ENCODE measurements at places on chromosomes 6 and 20.
A peak's percentile ranks its signal among the peaks of the same experiment; 100 is the strongest.

GRCh38 chr6:31952890-31953289 lies 5.9 kb downstream of the NELFE start:
- DNase-seq, result no peak

DNA sequence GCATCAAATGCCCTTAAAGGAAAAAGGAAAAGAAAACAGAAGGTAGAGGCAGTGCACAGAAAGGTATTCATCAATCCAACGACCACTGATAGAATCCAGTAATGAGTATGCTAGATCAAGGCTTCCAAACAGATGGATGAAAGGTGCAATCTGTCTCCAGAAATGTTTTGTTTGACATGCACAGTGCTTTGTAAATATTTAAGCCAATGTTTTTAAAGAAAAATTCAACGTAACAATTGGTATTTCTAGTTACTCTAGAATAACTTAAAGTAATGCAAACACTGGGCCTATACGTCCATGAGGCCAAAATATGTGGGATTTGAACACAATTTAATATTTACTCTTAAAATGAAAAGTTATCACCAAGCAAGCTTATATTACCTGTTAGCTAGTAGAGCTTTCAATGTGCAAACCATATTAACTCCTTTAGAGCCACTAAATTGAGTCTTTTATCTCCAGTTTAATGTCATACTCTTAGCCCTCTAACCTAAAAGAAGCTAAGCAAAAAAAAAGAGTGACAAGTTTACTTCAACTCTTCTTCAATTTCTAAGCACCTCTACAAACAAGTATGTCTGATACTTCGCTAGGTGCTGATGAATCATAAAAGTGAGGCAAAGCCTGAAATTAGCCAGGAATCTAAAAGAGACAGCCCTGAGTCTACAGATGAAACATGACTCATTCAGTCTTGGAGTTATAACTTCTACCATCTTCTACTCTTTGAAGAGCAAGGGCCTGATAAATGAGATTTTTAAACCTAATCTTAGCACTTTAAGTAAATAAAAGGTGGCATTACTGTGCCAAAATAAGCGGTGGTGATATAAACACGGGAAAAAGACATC lies 169.8 kb downstream of the PTPRK start:
- DNase-seq, result no peak

DNA sequence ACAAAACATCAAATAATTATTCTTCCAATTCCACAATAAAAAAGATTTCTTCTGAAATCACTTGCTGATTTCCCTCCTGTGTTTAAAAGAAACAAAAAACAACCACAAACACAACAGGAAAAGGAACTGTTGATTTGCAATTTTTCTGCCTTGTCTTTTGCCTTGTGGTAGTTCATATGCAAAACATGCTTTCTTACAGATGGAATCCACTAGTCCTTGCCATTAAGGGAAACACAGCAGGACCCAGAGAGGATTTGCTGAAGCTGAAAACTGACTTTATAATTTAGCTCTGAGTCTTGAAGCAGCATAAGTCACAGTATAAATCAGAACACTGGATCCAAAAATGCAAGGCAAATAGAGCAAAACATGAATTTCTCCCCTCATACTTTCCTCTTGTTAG lies 328.8 kb downstream of the PHF3 start:
- DNase-seq, result no peak

GRCh38 chr6:16494793-16495192 lies 256.4 kb downstream of the GMPR start:
- no peak for DNase-seq

- DNase-seq, result peak; percentile 43
Observed at GRCh38 chr6:160088069-160088783, 33.4 kb upstream of the SLC22A1 start.

DNA sequence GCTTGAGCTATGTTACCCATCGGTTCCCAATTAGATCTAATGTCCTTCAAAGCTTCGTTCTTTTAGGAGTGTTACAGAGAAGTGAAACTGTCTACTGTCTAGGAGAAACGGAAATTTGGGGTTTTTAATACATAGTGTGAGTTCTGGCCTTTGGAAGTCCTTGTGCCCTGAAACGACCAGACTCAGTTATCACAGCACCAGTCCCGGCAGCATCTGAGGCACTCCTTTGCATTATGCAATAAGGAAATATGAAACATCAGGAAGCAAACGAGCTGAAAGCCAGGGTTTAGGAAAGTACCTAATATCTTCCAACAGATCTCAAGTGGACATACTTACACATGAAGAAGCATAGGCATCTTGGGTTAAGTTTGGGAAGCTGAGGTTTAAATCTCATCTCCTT lies 61.8 kb upstream of the ADGRF1 start:
- no peak for DNase-seq

- DNase-seq, result no peak
Observed at GRCh38 chr6:57283911-57284455, 33.4 kb upstream of the PRIM2 start.

GRCh38 chr6:14656649-14657048 lies 539.1 kb downstream of the CD83 start:
- no peak for DNase-seq

DNA sequence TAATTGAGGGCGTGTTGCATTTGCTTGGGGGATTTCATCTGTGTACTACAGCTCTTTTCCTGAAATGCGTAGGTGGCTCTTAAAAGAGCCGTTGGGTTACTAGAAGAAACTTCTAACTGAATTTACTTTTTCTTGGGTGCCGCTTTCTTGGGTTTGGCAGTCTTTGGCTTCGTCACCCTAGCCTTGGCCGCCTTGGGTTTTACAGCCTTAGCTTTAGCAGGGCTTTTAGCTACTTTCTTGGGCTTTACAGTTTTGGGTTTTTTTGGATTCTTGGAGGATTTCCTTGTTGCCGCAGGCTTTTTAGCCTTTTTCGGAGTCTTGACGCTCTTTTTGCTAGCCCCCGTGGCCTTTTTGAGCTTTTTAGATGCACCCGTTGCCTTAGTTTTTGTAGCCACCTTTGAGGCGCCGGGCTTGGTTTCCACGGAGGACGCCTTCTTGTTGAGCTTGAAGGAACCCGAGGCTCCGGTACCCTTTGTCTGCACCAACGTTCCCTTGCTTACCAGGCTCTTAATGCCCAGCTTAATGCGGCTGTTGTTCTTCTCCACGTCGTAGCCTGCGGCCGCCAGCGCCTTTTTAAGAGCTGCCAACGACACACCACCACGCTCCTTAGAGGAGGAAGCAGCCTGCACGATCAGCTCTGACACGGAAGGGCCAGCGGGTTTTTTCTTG lies 54.5 kb downstream of the TRIM38 start:
- DNase-seq, result no peak

DNA sequence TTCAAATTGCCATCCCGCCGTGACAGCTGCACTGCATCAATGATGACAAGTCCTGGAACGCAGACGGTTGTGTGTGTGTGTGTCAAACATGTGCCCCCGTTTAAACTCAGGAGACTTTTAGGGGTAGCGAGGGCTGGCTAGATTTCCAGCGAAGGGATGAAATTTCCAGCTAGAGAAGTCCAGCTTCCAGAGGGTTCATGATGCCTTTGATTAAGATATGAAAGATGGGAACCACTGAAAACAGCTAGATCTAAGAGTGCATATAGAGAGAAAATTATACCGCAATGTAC lies 644 bp downstream of the KIZ start:
- DNase-seq, result no peak

- no peak for DNase-seq
Observed at GRCh38 chr20:40808936-40809335, 119.9 kb upstream of the MAFB start.

DNA sequence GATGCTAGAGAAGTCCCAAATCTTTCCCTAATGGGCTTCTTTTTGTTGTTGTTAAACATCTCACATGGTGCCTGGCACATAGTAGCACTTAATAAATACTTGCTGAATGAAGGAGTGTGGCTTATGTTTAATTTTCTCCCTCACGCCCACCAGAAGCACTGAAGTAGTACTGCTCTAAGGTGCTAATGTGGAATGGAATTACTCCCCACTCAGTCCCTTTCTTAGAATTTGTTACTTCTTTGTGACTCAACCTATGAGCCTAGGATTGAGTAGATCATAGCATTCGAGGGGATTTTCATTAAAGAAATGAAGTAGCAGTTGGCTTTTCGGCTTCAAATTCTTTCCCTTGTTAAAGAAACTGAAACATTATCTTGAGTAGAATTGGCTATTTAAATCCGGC lies 192.8 kb downstream of the CLIC5 start:
- DNase-seq, result no peak

GRCh38 chr6:169801396-169802160 lies 50.2 kb downstream of the ERMARD start:
- no peak for DNase-seq

DNA sequence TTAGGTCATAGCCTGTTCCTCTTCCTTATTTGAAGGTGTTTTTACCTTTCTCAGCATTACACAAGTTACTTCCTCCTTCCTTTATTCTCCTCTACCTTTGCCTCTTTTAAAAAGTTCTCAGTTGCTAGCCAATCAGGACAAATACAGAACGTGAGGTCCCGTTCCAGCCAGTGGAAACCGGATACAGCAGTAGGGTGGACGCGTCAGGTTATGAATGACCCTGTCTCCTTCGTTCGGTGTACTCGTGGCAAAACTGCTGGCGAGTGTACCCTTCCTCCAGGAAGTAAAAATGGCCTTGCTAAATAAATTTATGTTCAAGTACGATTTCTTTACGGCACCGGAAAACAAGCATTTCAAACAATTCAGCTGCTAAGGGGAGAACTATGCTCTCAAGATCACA lies 77.0 kb upstream of the MLN start:
- DNase-seq, result no peak

- no peak for DNase-seq
Observed at GRCh38 chr6:104754788-104755409, 104.8 kb downstream of the HACE1 start.

DNA sequence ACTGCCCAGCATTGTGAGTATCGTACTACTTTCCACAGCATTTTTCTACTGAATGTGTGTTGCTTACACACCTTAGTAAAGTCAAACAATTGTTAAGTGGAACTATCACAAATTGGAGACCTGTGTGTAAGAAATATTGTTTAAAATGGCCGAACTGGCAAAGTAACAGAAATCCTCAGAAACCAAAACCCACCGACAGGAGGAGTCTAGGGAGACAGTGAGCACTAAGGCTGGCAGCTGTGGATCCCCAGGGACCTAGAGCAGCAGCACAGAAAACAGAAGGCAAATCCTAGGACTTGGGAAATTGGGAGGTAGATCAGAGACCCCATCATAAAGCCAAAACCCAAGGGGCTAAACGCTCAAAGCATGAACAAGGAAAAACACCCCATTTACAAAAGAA lies 69.9 kb downstream of the SESN1 start:
- DNase-seq, result no peak
